ENCODE measurements at places on chromosomes 6 and 20.

DNA sequence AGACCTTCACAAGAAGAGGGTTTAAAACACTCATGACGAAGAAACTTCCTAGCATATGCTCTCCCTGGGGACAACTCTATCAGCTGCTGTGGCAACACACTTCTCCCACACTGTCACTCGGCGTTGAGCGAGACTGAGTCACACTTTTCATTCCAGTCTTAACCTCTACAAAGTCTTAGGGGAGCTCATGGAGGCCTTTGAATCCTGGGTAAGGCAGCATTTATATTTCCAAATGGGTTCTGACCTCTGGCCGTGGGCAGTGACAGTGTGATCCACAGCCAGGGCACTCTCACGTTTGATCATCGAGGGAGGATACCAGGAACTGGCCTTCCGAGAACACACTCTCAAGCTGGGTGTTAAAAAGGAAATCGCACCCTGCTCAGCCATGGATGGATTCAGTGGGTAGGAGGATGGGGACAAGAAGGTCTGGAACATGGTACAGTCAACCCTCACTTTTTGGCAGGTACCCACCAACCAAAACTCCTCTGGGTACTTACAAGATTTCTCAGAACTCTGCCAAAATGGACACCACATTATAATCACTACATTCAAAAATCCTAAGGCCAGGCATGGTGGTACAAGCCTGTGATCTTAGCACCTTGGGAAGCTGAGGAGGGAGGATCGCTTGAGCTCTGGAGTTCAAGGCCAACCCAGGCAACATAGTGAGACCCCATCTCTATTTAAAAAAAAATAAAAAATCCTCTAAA is 19.6 kb downstream of the RRBP1 start:
- no peak overlapping the region for H3K27ac ChIP-seq
- DNase-seq = no peak
- peaks cover 23% of the 10 kb centered on the region for H3K36me3 ChIP-seq
- H3K4me3 ChIP-seq = no peak overlapping the region

GRCh38 chr6:151160929-151161757 is 78.6 kb upstream of the AKAP12 start:
- no peak for DNase-seq
- no peaks in the 10 kb centered on the region for H3K4me1 ChIP-seq
- no peaks in the 10 kb centered on the region for H3K27me3 ChIP-seq
- H3K27ac ChIP-seq = no peak overlapping the region
- H3K36me3 ChIP-seq = no peaks in the 10 kb centered on the region
- H3K4me3 ChIP-seq = no peak overlapping the region

GRCh38 chr6:161618831-161619454 is 345.1 kb upstream of the AGPAT4 start:
- DNase-seq = peak; percentile 10
- no peak overlapping the region for H3K27ac ChIP-seq
- no peaks in the 10 kb centered on the region for H3K36me3 ChIP-seq
- no peak overlapping the region for H3K4me3 ChIP-seq

DNA sequence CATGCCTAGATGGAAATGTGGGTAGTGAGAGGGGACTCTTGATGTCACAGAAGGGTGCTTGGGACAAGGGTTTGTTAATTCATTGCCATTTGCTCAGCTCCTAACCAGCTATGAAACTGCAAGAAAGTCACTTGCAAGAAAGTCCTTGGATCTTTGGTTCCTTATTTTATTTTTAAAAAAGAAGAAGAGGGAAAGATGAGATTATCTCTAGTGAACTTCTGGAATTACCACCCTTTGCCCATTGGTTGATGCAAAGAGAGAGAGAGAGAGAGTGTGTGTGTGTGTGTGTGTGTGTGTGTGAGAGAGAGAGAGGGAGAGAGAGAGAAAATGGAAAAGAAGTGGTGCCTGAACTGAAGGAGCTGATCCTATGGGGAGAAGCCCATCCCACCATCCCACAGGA is 4.6 kb upstream of the SFT2D1 start:
- H3K27ac ChIP-seq = no peak overlapping the region
- H3K36me3 ChIP-seq = no peaks in the 10 kb centered on the region
- H3K4me3 ChIP-seq = no peak overlapping the region
- H3K27me3 ChIP-seq = no peaks in the 10 kb centered on the region
- H3K4me1 ChIP-seq = no peaks in the 10 kb centered on the region
- no peak for DNase-seq

DNA sequence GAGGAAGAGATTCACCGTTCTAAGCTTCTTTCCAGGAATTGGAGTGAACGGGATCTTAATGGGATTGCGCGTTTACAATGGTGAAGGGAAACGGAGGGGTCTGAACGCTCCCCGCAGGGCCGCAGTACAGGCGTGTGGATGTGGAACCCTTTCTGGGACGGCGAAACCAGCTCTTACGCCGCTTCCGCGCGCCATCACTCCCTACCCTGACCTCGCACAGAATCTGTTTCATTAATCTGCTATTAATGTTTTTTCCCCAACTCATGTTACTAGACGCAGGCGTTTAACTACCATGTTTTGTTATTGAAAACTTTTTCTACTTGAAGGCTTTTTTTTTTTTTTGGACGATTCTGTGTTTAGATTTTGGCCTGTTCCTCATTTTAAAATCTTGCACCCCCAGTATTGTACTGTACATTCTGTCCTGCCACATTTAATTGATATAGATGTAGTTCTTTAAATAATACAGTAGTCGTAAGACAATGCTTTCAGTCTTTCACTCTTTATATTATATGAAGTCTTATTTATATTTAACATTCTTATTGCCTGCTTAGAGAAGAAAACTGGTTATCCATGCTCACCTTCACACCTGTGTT is 696 bp upstream of the SUPT3H start:
- no peaks in the 10 kb centered on the region for H3K27me3 ChIP-seq
- peaks cover 20% of the 10 kb centered on the region for H3K4me1 ChIP-seq
- no peak for DNase-seq
- peak overlapping the region; percentile 78 for H3K27ac ChIP-seq
- no peaks in the 10 kb centered on the region for H3K36me3 ChIP-seq
- peak overlapping the region; percentile 68 for H3K4me3 ChIP-seq

DNA sequence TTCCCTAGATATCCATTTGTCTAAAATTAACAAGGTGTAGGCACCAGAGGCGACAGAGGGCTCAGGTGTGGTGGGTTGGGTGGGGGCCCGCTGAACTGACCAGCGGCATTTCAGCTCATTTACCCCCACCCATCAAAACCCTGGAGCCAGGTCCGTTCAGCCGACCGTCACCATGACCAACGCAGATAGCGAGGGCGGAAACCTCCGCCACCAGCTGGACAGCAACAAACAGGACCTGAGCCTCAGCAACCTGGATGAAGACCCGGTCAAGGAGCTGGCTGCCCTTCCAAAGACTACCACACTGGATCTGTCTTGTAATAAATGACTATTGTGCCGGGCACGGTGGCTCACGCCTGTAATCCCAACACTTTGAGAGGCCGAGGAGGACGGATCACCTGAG is 120.8 kb upstream of the LGSN start:
- H3K27me3 ChIP-seq = no peaks in the 10 kb centered on the region
- H3K27ac ChIP-seq = no peak overlapping the region
- no peak overlapping the region for H3K4me3 ChIP-seq
- H3K36me3 ChIP-seq = no peaks in the 10 kb centered on the region

- DNase-seq = no peak
- peaks cover 23% of the 10 kb centered on the region for H3K4me1 ChIP-seq
- no peaks in the 10 kb centered on the region for H3K27me3 ChIP-seq
- H3K4me3 ChIP-seq = no peak overlapping the region
Measured at GRCh38 chr6:19712998-19713397, 124.2 kb upstream of the ID4 start.

DNA sequence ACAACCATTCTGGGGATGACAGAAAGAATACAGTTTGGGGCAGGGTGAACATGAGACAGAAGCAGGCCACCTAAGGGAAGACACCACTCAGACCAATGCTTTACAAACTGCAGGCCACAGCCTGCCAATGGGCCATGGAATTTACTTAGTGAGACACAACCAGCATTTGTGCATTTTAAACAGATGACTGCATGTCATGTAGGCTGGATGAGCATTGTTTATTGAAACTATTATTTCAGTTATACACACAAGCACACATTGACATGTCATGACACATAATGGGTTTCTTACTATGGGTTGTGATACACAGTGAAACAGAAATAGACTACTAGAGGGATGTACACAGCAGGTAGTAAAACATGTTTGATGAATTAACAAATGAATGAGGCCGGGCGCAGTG is 8.0 kb downstream of the PGM3 start:
- no peak overlapping the region for H3K27ac ChIP-seq
- no peaks in the 10 kb centered on the region for H3K4me1 ChIP-seq
- H3K27me3 ChIP-seq = no peaks in the 10 kb centered on the region
- peaks cover 40% of the 10 kb centered on the region for H3K36me3 ChIP-seq

- no peak overlapping the region for H3K27ac ChIP-seq
- no peak overlapping the region for H3K4me3 ChIP-seq
- H3K4me1 ChIP-seq = no peaks in the 10 kb centered on the region
- H3K36me3 ChIP-seq = no peaks in the 10 kb centered on the region
- no peaks in the 10 kb centered on the region for H3K27me3 ChIP-seq
Measured at GRCh38 chr6:97077380-97077779, 152.9 kb downstream of the KLHL32 start.

- H3K27me3 ChIP-seq = no peaks in the 10 kb centered on the region
- no peak for DNase-seq
- H3K4me3 ChIP-seq = no peak overlapping the region
- no peak overlapping the region for H3K27ac ChIP-seq
Measured at GRCh38 chr6:131717836-131718542, 7.2 kb upstream of the CTAGE9 start.

DNA sequence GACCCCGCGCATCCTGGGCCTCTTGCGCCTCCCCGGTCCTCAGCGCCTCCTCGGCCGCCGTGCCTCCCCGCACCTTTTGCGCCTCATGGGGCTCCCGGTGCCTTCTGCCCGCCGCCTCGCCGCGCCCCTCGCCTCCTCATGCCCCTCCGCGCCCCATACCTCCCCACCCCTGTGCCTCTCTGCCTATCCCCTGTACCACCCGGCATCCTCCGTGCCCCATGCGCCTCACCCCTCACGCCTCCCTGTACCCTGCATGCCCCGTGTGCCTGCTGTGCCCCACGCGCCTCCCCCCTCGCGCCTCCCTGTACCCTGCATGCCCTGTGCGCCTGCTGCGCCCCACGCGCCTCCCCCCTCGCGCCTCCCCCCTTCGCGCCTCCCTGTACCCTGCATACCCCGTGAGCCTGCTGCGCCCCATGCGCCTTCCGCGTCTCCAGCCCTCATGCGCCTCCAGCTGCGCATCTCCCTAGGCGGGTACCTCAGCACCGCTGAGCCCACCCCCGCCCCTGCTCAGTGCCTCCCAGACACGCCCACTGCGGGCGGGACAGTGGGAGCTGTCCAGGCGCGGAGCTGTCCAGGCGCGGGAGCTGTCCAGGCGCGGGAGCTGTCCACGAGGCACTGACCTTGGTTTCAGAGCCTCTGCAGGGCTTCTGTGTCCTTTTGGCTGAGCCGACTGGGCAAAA is 37.1 kb downstream of the IGF2R start:
- no peak for DNase-seq
- no peaks in the 10 kb centered on the region for H3K27me3 ChIP-seq
- no peaks in the 10 kb centered on the region for H3K4me1 ChIP-seq
- no peak overlapping the region for H3K4me3 ChIP-seq
- H3K36me3 ChIP-seq = peaks cover 11% of the 10 kb centered on the region

GRCh38 chr20:18613553-18613952 is 25.7 kb downstream of the DTD1 start:
- no peaks in the 10 kb centered on the region for H3K36me3 ChIP-seq
- no peak overlapping the region for H3K27ac ChIP-seq
- DNase-seq = no peak
- H3K4me1 ChIP-seq = no peaks in the 10 kb centered on the region
- no peak overlapping the region for H3K4me3 ChIP-seq

DNA sequence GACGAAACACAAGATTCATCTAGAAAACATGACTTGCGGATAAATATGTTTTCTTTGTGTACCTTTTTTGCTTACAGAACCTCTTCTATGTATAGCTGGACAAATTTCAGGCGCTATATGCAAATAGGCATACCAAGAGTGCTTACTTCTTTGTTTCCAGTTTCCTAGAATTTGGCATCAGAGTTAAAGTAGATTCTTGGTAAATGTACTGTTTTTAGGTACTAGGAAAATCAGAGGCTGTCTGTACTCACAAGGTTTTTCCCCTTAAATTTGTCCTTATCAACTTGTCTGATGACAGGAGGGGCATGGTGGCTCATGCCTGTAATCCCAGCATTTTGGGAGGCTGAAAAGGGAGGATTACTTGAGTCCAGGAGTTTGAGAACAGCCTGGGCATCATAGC is 124.9 kb upstream of the TMEM170B start:
- peaks cover 9% of the 10 kb centered on the region for H3K4me1 ChIP-seq
- H3K27ac ChIP-seq = no peak overlapping the region
- DNase-seq = no peak
- no peaks in the 10 kb centered on the region for H3K27me3 ChIP-seq
- H3K4me3 ChIP-seq = no peak overlapping the region
- no peaks in the 10 kb centered on the region for H3K36me3 ChIP-seq

DNA sequence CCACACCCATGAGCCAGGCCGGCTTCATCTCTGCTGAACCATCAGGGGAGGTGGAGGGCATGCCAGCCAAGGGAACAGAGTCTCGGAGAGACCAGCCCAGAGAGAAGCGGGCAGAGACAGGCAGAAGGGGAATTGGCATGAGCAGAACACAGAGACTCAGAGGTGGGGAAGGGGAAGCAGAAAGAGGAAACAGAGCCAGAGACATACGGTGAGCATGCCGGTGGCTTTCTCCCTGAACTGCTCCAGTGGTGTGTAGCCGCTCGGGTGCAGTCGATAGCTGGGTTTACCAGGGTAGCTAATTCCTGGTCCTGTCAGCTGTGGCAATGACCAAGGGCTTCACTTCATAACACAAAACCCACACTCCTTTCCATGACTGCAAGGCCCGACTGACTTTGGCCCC is 83.6 kb upstream of the CCDC167 start:
- H3K4me1 ChIP-seq = peaks cover 24% of the 10 kb centered on the region
- no peak for DNase-seq
- no peak overlapping the region for H3K27ac ChIP-seq
- no peaks in the 10 kb centered on the region for H3K36me3 ChIP-seq
- no peaks in the 10 kb centered on the region for H3K27me3 ChIP-seq

- H3K4me3 ChIP-seq = no peak overlapping the region
- peaks cover 5% of the 10 kb centered on the region for H3K4me1 ChIP-seq
- DNase-seq = no peak
- no peaks in the 10 kb centered on the region for H3K27me3 ChIP-seq
- H3K27ac ChIP-seq = no peak overlapping the region
- no peaks in the 10 kb centered on the region for H3K36me3 ChIP-seq
Measured at GRCh38 chr6:169186496-169187169, 67.0 kb downstream of the THBS2 start.

DNA sequence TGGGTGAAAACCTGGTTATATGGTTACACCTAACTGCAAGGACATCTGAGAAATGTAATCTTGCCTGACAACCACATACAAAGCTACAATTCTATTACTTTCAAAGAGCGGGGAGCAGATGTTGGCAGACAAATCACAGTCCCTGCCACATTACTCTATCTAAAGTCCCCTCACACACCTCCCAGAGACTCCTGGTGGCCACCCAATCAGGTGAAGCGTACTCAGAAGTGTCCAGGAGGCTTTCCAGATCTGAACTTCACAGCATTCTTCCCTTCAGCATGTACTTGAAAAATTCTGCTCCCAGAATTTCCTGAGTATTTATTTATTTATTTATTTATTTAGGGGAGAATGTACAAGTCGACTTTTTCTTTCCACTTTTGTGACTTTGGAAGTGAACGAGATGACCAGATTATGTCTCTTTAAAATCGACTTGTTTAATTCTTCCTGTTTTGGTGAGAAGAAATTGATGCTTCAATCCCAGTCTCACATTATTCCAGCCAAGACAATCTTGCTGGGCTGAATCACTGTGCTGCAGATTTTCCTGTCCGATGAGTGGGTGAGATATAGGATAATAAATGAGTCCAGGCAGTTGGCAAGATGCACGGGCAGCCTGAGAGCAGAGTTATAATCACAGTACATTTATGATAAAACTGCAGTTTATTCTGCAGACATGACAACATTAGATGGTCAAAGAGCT is 46.9 kb upstream of the POPDC3 start:
- H3K4me1 ChIP-seq = no peaks in the 10 kb centered on the region
- no peaks in the 10 kb centered on the region for H3K36me3 ChIP-seq
- DNase-seq = no peak
- no peak overlapping the region for H3K4me3 ChIP-seq

Measured in HCT116 (cell line).